ENCODE measurements at places on chromosomes 16 and 17. TPM values are rescaled to one million over a fixed set of nuclear protein-coding genes. Genes with fewer than 3 reads are reported as not detected.

GRCh38 chr17:15659236-15659635 is 24.9 kb downstream of the TRIM16 start:
- H3K4me3 ChIP-seq: no peak overlapping the region
- no peaks in the 10 kb centered on the region for H3K27me3 ChIP-seq
- H3K27ac ChIP-seq: no peak overlapping the region
- peaks cover 9% of the 10 kb centered on the region for H3K4me1 ChIP-seq
- H3K36me3 ChIP-seq: peaks cover 19% of the 10 kb centered on the region

DNA sequence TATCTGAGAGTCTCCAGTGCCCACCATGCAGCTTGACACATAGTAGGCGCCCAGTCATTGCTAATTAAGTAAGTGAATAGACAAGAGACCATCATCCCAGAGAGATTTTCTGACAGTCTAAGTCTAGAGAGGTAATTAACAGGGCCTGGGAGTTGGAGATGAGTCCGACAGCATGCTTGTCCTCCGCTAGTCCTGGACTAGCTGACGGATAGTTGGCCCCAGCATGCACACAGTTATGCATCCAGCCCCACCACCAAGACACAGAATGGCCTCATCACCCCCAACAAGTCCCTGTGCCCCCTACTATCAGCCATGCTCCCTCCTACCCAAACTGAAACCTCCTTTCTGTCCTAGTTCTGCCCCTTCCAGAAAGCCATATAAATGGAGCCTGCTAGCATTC is 10.0 kb downstream of the GRB7 start:
- no peak overlapping the region for H3K27ac ChIP-seq
- H3K36me3 ChIP-seq: no peaks in the 10 kb centered on the region
- H3K27me3 ChIP-seq: no peaks in the 10 kb centered on the region
- no peak for DNase-seq

DNA sequence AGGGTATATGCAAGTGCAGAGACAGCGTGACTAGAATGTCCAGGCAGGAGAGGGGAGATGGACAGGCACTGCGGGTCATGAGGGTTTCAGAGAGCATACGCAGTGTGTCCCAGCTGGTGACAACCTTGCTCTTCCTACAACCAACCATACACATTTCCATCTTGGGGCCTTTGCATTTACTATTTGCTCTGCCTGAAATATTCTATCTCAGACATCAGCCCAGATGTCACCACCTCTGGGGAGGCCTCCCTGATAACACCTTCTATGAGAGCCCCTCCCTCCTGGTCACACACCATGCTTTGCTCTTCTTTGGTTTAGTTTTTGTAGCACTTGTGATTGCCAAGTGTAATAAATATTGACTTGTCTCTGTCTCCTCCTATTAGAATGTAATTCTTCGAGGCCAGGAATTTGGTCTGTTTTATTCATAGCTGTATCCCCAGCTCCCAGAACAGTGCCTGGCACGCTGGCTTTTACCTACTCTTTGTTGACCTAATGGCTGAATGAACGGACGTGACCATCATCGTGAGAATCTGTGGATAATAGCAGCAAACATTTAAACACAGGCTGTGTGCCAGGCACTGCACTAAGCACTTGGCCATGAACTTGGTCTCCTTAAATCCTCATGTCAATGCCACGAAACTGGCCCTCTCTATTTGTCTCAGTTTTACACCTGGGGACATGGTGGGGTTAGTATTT is 51.9 kb downstream of the PLCG2 start:
- no peak overlapping the region for H3K4me3 ChIP-seq
- peaks cover 14% of the 10 kb centered on the region for H3K4me1 ChIP-seq
- no peaks in the 10 kb centered on the region for H3K36me3 ChIP-seq
- H3K27me3 ChIP-seq: no peaks in the 10 kb centered on the region
- DNase-seq: no peak
- H3K27ac ChIP-seq: no peak overlapping the region

DNA sequence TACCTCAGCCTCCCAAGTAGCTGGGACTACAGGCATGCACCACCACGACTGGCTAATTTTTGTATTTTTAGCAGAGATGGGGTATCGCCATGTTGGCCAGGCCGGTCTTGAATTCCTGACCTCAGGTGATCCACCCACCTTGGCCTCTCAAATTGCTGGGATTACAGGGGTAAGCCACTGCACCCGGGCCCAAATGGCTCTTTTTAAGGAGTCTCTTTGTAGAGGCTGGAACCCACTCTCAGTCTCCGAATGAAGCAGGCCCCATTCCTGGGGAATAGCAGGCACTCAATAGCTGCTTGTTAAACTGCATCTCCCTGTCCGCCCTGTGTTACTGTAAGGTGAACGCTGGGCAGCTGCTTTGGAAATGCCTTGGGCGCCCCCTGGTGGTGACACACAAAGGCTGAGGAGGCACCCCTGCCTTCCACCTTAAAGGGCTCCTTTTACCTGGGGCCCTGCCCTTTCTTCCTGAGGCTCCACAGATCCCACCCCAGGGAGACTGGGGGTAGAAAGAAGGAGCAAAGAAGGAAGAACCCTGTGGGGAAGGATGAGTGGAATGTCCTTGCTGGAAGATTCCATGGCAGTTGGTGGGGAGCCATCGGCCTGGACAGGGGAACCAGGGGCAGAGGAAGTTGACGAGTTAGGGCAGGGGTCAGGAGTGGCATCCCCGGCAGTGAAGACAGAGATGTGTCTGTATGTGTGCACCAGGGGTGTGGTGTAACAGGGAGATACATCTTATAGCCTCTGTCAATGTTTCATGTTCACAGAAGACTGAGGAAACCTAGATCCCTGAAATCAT is 6.1 kb upstream of the SP2 start:
- H3K4me1 ChIP-seq: peaks cover 13% of the 10 kb centered on the region
- H3K4me3 ChIP-seq: no peak overlapping the region
- DNase-seq: peak; percentile 80

GRCh38 chr16:55697867-55698266 is 42.1 kb downstream of the SLC6A2 start:
- no peak for DNase-seq
- peaks cover 2% of the 10 kb centered on the region for H3K27me3 ChIP-seq
- no peaks in the 10 kb centered on the region for H3K36me3 ChIP-seq
- peaks cover 3% of the 10 kb centered on the region for H3K4me1 ChIP-seq
- H3K4me3 ChIP-seq: no peak overlapping the region

GRCh38 chr17:41777574-41778188 is 8.8 kb downstream of the JUP start:
- no peaks in the 10 kb centered on the region for H3K36me3 ChIP-seq
- H3K27ac ChIP-seq: no peak overlapping the region
- no peaks in the 10 kb centered on the region for H3K4me1 ChIP-seq
- peaks cover 7% of the 10 kb centered on the region for H3K27me3 ChIP-seq

DNA sequence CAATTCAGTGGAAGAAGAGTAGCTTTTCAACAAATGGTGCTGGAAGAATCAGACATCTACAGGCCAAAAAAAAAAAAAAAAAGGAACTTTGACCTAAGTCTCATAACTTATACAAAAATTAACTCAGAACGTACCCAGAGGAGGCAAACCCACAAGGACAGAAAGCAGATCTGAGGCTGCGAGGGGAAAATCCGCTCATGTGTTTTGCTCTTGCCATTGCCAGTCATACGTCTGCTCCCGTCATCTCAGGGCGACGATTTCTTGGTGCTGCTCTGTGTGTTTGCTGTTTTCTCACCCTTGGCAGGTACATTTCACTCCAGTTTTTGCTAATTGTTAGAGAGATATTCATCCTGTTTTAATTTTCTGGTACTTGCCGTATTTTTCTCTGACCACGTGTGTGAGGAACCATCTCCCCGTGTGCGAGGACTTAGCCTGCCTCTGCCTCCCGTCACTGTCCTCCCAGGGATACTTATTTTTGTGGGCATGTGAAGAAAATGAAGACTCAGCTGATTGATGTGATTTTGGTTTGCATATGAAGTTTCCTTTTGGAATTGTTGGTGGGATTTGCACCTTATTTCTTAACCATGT is 33.4 kb upstream of the ACSF3 start:
- no peak overlapping the region for H3K27ac ChIP-seq
- H3K27me3 ChIP-seq: no peaks in the 10 kb centered on the region
- DNase-seq: no peak
- no peaks in the 10 kb centered on the region for H3K36me3 ChIP-seq
- no peak overlapping the region for H3K4me3 ChIP-seq

DNA sequence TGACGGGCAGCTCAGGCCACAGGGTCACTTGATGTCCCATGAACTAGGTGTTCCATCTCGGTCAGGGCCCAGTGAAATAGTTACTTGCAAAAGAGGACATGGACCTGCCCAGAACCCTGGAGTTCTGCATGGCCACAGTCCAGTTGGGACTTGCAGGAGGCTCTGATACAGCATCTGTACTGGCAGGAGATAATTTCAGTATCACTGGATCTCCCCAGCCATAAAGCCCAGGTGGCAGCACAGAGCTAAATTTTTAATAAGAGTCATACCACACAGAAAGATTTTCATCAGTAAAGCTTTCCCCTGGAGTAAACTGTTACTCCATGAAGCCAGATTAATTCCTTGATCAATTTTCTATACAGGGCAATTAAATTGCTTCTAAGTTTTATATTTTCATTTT is 18.0 kb upstream of the SLC16A5 start:
- no peaks in the 10 kb centered on the region for H3K27me3 ChIP-seq

DNA sequence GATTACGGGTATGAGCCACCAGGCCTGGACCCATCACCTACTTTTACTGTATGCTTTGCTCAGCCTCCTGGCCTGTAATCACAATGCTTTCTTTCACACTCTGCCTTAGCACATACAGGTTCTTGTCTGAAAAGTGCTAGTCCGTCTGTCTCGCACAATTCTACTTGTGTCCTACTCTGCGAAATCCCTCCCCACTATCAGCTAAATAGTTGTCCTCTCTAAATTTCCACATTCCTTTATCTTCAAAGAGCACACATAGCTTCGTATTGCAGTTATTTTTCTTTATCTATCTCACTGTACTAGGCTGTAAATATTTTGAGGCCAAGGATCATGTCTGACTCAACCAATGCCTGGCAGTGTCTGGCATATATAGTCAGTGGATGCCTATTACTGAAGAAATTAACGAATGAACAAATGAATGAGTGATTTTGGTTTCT is 38.5 kb upstream of the ETV4 start:
- no peak overlapping the region for H3K4me3 ChIP-seq
- H3K4me1 ChIP-seq: peaks cover 2% of the 10 kb centered on the region
- H3K27ac ChIP-seq: no peak overlapping the region

- H3K27me3 ChIP-seq: peaks cover 1% of the 10 kb centered on the region
- peaks cover 6% of the 10 kb centered on the region for H3K36me3 ChIP-seq
- H3K4me1 ChIP-seq: peaks cover 45% of the 10 kb centered on the region
Measured at GRCh38 chr16:57593021-57593420, 35.4 kb upstream of the ADGRG1 start.

DNA sequence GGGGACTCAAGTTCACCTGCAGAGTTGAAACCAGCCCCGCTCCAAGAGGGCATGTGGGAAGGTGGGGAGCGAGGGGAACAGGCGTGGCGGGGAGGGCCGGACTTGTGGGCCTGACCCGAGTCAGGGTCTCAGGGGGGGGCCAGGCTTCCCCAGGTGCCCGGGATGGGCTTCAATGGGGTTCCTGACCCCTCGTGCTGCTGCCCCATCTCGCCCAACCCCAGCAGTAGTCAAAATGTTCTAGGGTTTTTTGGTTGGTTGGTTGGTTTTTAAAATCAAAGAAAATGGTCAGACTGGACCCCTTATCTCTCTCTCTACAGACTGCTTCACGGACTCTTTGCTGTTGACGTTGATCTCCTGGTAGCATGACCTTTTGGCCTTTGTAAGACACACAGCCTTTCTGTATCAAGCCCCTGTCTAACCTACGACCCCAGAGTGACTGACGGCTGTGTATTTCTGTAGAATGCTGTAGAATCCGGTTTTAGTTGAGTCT is 69.5 kb downstream of the AMFR start:
- no peak for DNase-seq
- H3K36me3 ChIP-seq: peaks cover 13% of the 10 kb centered on the region
- peak overlapping the region; percentile 86 for H3K4me3 ChIP-seq

DNA sequence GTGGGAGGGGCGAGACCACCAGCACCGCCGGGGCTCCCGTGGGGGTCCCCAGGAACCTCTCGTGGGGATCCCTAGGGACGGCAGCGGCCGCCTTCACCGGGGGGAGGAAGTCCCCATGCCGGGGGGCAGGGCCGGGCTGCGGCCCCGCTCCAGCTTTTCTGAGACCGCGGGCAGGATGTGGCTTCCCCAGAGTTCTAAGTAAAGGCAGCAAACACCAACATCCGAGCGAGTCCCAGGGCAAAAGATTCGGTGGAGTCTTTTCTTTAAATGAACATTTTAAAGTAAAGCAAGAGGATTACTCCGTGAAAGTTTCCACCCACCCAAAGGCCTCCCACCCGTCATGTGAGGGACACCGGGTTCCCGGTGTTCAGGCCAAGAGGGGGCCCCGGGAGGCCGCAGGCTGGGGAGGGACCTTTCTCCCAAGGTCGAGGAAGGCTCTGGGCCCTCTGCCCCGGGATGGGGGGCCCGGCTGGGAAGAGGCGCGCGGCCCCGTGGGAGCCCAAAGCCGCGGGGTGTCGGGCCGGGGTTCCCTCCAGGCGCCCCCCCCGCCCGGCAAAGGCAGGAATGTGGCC is 137.2 kb upstream of the RPH3AL start:
- H3K27ac ChIP-seq: peak overlapping the region; percentile 87
- peaks cover 12% of the 10 kb centered on the region for H3K27me3 ChIP-seq
- H3K36me3 ChIP-seq: peaks cover 8% of the 10 kb centered on the region
- peak overlapping the region; percentile 92 for H3K4me3 ChIP-seq
- DNase-seq: peak; percentile 77

DNA sequence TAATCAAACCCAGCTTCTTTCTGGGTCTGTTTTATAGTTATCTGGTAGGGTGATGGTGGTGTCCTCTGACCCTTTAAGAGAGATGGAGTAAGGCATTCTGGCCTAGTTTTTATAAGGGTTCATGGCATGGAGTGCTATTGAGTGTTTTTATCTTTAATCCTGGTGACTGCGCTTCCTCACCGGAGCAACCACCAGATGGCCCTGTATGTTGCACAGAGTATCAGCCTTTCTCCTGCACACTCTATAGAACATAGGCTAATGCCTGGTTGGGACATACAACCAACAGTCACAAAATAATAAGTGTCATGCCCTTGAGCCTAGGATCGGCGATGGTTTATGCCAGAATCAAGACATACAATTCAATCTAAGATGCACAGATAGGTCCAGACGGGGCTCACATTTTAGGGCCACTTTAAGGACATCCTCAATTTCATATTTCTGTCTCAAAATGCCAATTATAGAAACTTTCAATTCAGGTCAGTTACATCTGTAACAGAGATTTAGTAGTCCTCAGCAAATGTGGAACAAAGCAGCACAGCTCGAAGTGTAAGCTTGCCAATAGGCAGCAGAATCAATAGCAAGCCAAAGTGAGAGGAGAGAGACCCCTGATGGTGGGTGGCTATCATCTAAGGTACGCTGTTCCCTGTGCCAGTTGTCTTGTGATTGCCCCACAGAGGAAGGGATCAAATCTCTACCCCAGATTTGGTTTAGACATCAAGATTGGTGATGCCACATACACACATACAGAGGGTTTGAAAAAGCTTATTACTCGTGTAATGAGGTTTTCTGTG is 37.2 kb upstream of the HOXB9 start:
- H3K27ac ChIP-seq: no peak overlapping the region
- no peak for DNase-seq
- H3K4me1 ChIP-seq: no peaks in the 10 kb centered on the region

- H3K36me3 ChIP-seq: no peaks in the 10 kb centered on the region
- no peak for DNase-seq
- no peak overlapping the region for H3K27ac ChIP-seq
- H3K4me3 ChIP-seq: no peak overlapping the region
- no peaks in the 10 kb centered on the region for H3K27me3 ChIP-seq
Measured at GRCh38 chr16:7350806-7351205, 18.2 kb downstream of the RBFOX1 start.

GRCh38 chr16:85754413-85754812 is 3.5 kb upstream of the C16orf74 start:
- H3K4me1 ChIP-seq: peaks cover 5% of the 10 kb centered on the region
- H3K36me3 ChIP-seq: no peaks in the 10 kb centered on the region
- peaks cover 25% of the 10 kb centered on the region for H3K27me3 ChIP-seq
- H3K27ac ChIP-seq: no peak overlapping the region
- no peak for DNase-seq

The PYCARD gene
- 15.1 TPM for total RNA-seq

The SEZ6 gene
- total RNA-seq: not detected

The CHST4 gene
- total RNA-seq: not detected

The CLDN7 gene
- total RNA-seq: 0.21 TPM

The MPV17L gene
- 0.09 TPM for total RNA-seq

The VASN gene
- total RNA-seq: 0.16 TPM
